ENCODE measurements at places on chromosomes 7 and 10.

DNA sequence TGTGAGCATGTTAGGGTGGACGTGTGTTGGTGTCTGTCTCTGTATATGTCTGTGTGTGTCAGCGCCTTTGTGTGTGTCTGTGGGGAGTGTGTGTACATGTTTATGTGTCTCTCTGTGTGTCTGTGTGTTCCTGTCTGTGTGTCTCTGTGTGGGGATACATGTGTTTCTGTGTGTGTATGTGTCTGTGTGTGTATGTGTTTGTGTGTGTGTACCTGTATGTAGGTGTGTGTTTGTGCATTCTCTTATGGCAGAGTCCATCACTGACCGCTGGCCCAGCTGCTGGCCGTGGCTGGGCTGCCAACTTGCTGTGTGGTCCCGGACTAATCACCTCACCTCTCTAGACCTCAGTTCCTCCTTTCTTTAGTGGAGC is 54.6 kb downstream of the PALD1 start:
- no peak for DNase-seq

GRCh38 chr10:79130846-79131245 is 62.1 kb downstream of the ZMIZ1 start:
- DNase-seq, result no peak

GRCh38 chr7:151386301-151387160 is 23.3 kb downstream of the WDR86 start:
- no peak for DNase-seq

DNA sequence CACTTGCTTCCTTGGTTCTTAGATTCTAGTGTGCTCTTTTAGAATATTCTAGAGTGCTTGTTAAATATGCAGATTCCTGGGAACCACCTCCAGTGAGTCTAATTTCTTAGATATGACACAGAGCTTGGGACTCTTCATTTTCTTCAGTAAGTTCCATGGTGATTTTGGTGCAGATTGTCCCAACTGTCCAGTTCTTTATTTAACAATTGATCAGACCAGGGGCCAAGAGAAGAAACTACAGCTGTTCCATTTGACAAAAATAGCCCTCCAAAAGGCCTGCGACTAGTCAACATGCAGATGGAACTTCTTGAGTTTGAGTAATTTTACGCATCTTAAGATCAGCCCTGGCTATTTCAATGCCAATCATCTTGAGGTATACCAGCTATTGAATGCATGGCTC is 760.7 kb downstream of the LRMDA start:
- DNase-seq, result no peak

DNA sequence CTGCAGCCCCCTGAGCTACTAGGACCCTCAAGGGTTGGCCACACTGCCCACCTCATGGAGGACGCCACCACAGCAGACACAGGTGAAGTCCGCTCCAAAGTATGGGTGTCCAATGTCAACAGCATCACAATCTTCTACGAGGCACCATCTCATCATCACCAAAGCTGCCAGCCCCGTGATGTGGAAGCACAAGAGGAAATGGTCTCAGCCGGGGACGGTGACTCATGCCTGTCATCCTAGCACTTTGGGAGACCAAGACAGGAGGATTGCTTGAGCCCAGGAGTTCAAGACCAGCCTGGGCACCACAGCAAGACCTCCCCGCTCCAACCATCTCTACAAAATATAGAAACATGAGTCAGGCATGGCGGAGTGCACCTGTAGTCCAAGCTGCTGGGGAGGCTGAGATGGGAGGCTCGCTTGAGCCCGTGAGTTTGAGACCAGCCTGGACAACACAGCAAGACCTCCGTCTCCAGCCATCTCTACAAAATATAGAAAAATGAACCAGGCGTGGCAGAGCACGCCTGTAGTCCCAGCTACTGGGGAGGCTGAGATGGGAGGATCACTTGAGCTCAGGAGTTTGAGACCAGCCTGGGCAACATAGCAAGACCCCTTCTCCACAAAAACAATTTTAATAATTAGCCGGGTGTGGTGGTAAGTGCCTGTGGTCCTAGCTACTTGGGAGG is 48.8 kb upstream of the MYL10 start:
- DNase-seq, result no peak

GRCh38 chr7:91239171-91239604 is 25.0 kb upstream of the FZD1 start:
- DNase-seq, result no peak

DNA sequence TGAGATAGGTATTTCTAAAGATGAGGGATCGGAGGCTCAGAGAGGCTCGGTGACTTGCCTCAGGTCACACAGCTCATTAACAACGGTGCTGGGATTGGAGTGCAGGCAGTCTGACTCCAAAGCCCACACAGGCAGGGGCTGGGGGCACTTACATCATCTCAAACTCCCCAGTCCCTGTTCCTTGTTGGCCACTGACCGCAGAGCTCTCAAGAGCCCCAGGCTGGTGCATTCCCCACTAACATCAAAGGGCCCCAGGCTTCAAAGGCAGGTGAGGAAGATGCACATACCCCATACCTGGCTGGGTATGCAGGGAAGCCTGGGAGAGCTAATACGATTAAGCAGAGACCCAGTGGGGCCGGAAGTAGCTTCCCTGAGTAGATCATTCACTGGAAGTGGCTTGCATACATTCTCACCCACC is 13.7 kb upstream of the NODAL start:
- DNase-seq, result no peak

DNA sequence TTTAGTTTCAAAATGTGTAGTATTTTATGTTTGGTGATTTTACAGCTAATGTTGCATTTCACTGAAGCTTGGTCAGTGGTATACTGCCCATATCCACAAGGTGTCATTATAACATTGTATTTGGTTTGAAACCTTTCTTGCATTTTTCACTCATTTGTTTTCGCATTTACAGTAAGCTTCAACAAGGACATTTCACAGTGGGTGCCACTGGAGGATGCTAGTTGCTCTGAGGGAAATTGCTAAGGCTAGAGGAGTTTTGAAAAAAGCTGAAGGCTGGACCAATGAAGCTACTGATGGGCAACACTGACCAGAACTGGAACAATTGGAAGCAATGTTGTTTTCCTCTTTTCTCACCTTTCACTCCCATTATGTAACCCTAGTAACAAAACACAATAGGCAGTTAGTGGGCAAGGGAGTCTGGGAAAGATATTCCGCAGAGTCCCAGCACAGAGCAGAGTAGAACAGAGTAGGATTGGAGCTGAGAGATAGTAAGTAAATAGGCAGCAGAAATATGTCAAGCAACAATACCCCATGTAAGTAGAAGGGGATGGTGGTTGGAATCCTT is 23.6 kb upstream of the SRI start:
- no peak for DNase-seq

DNA sequence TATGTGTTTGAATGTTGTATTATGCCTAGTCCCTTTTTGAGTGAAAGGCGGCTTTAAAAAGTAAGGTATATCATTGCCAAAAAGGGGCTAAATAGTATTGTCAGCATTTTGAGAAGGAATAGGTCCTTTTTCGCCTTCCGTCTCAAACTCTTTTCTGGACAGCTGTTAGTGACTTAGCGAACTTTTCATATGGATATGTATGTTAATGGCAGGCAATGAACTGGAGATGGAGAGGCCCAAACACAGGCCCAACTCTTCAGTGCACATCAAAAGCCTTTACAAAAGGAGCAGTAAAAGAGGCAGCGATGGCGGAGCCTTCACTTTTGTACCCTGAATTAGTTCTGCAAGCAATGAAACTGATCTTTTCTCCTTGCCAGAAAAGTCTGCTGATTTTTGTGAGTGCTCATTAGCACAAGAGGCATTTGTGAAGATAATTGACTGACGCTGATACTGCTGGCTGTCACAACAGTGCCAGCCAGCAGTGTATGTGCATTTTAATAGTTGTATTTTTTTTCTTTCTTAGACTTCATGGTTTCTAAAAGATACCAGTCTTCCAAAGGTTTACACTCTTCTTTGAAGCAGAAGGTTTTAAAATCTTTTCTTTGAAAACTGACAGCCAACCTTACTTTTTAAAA is 243.7 kb upstream of the SP8 start:
- DNase-seq, result no peak

DNA sequence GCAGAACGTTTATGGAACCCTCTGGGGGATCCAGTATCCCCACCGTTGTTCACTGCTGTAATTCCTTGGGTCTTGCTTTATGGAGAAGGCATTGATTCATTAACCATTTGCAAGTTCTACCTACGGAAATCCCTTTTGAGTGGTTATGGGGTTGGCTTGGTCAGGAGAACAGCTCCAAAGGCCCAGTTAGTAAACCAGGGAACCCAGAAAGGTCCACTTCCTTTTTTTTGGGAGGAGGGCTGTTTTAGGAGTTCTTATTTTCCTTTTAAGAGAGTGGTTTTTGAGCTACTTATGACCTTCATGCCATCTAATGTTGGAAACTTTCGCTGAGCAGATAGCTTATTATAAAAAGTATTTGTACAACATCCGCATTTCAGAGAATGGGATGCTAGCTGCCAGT is 1.3 kb downstream of the POR start:
- DNase-seq, result no peak

DNA sequence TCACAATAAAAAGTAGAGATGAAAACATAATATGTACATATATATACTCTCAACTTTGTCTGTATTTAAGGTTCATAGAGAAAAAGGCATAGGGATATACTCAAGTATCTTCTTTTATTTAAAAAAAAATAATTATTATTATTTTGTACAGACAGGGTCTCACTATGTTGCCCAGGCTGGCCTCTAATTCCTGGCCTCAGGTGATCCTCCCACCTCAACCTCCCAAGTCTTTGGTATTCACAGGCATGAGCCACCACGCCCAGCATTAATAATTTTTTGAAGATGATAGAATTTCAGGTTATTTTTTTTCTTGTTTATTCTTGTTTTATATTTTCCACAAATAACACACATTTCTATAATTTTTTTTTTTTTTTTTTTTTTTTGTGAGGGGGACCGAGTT is 113.8 kb downstream of the PLXNA4 start:
- no peak for DNase-seq

DNA sequence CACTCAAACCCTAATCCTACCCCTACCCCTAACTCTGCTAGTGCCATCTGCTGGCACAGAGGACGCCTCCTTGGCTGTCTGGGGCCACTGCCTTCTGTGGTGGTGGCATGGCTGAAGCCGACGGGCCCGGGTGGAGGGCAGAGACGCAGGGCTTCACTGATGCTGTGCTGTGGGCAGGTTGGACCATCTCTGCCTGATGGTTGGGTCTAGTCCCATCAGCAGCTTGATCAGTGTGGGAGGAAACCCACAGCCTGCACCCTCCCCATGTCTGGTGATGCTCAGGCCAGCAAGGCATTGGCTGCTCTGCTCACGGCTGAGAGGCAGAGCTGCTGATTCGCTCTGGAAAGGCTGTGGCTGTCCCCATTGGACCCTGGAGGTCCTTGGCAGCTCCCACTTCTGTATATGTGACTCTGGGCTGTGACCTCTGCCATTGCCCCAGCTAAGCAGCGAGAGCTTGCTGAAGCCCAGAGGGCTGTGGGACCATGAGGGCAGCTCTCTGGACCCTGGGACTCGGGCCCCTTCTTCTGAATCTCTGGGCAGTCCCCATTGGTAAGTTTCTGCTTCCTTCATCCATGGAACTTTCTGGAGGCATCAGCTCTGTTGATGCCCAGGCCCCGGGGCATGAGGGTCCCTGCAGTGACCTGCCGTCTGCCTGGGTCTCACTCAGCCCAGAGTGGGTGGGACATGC is at the start of gene SCART1:
TSS of gene SCART1 (plus strand) at position 430 of the 688 bp plus-strand sequence. CDS start at position 483, 53 bp downstream.
- DNase-seq, result no peak

DNA sequence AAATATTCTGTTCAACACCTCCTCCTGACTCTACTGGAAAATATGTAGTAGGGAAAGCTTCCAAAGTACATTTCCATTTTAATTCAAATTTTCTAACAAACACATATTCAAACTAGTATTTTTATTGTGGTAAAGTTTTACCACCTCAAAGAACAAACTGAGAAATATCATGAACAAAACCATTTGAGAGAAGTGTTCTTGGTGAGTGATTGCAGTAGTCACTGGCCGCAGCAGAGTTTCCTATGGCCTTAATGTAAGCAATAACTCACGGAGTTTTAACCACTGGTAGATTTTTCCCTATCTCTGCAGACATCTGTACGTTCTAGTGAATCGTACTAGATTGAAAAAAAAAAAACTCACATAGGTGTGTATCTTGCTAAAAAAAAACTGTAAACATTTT is 487.0 kb upstream of the FZD8 start:
- no peak for DNase-seq

- no peak for DNase-seq
These were observed 334.9 kb upstream of the KMT2E start for GRCh38 chr7:104679085-104679484.

DNA sequence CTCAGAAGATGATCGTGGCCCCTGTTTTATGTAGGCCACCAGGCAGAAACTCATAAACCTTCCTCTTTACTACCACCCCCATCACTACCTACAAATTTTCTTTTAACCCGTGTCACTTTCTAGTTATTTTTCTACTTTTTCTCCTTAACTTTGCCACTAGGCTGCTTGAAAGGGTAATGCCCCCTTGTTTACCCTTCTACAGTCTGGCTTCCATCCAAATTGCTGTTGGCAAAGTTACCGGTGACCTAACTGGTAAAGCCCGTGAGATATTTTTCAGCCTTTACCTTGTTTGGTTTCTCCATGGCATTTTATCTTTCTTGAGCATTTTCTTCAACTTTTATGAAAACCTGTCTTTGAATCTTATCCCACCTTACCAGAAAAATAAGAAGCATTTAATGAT is 153.0 kb downstream of the WNT2 start:
- no peak for DNase-seq

GRCh38 chr7:24133691-24134090 is 150.3 kb upstream of the NPY start:
- DNase-seq, result no peak

GRCh38 chr10:88081457-88082054 is 218.1 kb downstream of the PTEN start:
- DNase-seq, result no peak

DNA sequence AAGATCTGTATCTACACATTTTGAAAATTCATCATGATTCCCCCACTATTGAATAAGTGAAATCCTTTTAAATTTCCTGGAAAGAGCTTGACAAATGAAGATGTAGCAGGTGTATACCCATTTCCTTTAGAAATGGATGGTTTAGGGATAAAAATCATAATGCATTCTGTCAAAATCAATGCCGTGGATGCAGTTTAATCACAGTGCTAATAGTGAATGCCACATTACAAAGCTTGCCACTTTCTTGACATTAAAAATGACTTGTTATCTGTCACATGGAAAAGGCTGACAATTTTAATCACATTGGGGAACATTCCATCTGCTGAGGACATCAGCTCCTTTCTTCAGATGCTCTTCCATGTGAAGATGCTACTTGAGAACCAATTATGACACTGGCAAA is 229.6 kb downstream of the GPAM start:
- DNase-seq, result no peak

- no peak for DNase-seq
These were observed 115.4 kb downstream of the TMEM26 start for GRCh38 chr10:61337741-61338140.

- DNase-seq, result no peak
These were observed 264.3 kb upstream of the INHBA start for GRCh38 chr7:41967156-41967555.
